ENCODE measurements at places on chromosomes 13 and 19. TPM values are rescaled to one million over a fixed set of nuclear protein-coding genes. Genes with fewer than 3 reads are reported as not detected.

Gene JSRP1
- total RNA-seq = 1.0 TPM

Gene KLF1
- total RNA-seq = 0.38 TPM

Gene ZNF486
- total RNA-seq = 13.1 TPM

Gene CYP4F22
- 1.7 TPM for total RNA-seq

Gene FAM174C
- 88.0 TPM for total RNA-seq

Gene CCDC194
- 1.3 TPM for total RNA-seq

Gene KLK4
- not detected for total RNA-seq

DNA sequence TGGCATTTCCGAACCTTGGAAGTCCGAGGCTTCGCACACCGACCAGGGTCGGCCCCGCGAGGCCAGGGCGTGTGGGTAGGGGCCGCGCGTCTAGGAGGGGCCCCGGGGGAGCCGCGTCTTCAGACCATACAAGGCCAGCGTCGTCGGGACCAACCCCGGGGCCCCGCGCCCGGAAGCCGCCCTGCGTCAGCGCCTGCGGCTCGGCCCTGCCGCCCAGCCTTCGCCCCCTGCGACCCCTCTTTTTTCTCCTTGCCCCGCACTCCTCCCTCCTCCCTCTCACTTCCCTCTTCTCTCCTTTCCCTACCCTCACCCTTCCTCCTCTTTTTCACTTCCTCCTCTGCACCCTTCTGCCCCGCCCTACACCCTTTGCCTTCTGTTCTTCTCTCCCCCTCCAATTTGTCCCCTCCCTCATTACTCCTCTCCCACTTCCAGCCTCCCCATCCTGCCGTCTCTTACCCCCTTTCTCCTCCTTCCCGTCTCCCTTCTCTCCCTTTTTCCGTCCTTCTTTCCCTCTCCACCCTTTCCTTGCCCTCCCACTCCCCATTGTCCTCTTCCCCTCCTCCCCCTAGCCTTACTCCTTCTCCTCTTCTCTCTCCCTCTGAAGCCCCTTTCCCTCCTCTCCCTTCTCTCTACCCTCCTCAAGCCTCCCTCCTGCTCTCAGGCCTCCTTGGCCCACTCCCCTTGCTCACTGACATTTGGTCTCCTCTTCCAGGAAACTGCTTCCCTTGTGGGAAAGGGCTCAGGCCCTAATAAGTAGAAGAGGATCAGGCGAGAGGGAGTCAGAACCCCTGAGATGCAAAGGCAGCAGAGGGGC, 2.2 kb upstream of the PLEKHG2 start:
- peaks cover 2% of the 10 kb centered on the region for H3K27me3 ChIP-seq
- H3K36me3 ChIP-seq = peaks cover 28% of the 10 kb centered on the region
- peak; percentile 82 for DNase-seq
- H3K4me1 ChIP-seq = peaks cover 37% of the 10 kb centered on the region

DNA sequence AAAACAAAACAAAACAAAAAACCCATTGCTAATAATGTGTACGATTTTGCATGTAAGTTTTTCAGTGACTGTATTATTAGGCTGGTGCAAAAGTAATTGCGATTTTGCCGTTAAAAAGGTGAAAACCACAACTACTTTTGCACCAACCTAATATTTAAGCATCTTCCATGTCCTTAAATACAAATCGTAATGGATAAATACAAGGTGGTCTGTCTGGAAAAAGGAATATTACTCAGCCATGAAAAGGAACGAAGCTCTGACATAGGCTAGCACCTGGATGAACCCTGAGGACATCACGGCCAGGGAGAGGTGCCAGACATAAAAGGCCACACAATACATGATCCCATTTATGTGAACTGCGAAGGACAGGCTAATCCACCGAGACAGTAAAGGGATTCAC, 33.2 kb downstream of the GADD45B start:
- no peak overlapping the region for H3K4me3 ChIP-seq
- peaks cover 2% of the 10 kb centered on the region for H3K27me3 ChIP-seq
- H3K27ac ChIP-seq = no peak overlapping the region
- no peak for DNase-seq

GRCh38 chr19:38592940-38593339, 24.8 kb downstream of the MAP4K1 start:
- no peaks in the 10 kb centered on the region for H3K27me3 ChIP-seq
- no peak for DNase-seq
- H3K27ac ChIP-seq = no peak overlapping the region
- peaks cover 5% of the 10 kb centered on the region for H3K4me1 ChIP-seq
- no peak overlapping the region for H3K4me3 ChIP-seq

GRCh38 chr13:33206425-33206824, 79.1 kb downstream of the STARD13 start:
- no peak overlapping the region for H3K4me3 ChIP-seq
- H3K27me3 ChIP-seq = peaks cover 14% of the 10 kb centered on the region
- DNase-seq = no peak
- H3K36me3 ChIP-seq = no peaks in the 10 kb centered on the region
- H3K27ac ChIP-seq = no peak overlapping the region

DNA sequence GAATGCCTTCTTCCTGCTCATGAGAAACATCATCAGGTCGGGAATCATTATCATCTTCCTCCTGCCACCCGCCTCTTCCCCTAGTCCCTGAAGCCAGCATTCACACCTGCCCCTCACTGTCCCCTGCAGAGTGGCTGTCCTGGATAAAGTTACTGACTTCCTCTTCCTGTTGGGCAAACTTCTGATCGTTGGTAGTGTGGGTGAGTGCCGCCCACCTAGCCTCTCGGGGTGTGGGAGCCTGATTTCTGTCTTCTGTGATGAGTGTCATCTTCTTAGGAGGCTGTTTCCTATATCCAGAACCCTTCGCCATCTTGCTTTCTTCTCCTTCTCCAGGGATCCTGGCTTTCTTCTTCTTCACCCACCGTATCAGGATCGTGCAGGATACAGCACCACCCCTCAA, 12.5 kb downstream of the SLC44A2 start:
- no peak for DNase-seq
- H3K27me3 ChIP-seq = no peaks in the 10 kb centered on the region
- H3K36me3 ChIP-seq = peaks cover 50% of the 10 kb centered on the region
- H3K4me3 ChIP-seq = no peak overlapping the region

- peaks cover 8% of the 10 kb centered on the region for H3K27me3 ChIP-seq
- H3K4me1 ChIP-seq = no peaks in the 10 kb centered on the region
- no peak overlapping the region for H3K27ac ChIP-seq
- no peak for DNase-seq
Measured at GRCh38 chr13:47774671-47774994, 226.4 kb downstream of the SUCLA2 start.

- H3K36me3 ChIP-seq = no peaks in the 10 kb centered on the region
- H3K4me3 ChIP-seq = no peak overlapping the region
- no peak overlapping the region for H3K27ac ChIP-seq
- H3K27me3 ChIP-seq = peaks cover 1% of the 10 kb centered on the region
- DNase-seq = no peak
Measured at GRCh38 chr13:111865826-111866225, 201.1 kb upstream of the SOX1 start.

GRCh38 chr19:57227502-57227901, 3.3 kb upstream of the AURKC start:
- H3K4me3 ChIP-seq = no peak overlapping the region
- DNase-seq = no peak
- no peaks in the 10 kb centered on the region for H3K4me1 ChIP-seq
- no peak overlapping the region for H3K27ac ChIP-seq

- H3K27me3 ChIP-seq = peaks cover 3% of the 10 kb centered on the region
- H3K4me3 ChIP-seq = no peak overlapping the region
- no peaks in the 10 kb centered on the region for H3K36me3 ChIP-seq
Measured at GRCh38 chr13:97189928-97190327, 32.2 kb upstream of the MBNL2 start.

DNA sequence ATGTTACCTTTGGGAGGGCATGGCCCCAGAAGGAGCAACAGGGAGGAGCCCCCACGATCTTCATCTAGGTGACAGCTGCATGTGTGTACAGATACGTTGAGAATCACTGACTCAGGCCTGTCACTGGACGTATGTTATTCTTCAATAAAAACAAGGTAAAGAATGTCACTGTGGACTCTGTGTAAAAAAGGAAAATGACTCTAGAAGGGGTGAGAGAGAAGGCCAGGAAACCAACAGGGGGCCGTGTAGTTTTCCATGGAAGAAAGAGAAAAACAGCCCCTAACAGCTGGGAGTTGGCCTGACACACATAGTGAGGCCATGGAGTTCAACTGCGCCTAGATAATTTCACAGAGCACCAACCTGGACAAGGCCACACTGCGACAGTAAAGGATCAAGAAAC, 1.9 kb upstream of the LYPD3 start:
- H3K36me3 ChIP-seq = no peaks in the 10 kb centered on the region
- peaks cover 64% of the 10 kb centered on the region for H3K4me1 ChIP-seq
- H3K4me3 ChIP-seq = no peak overlapping the region
- no peaks in the 10 kb centered on the region for H3K27me3 ChIP-seq
- peak overlapping the region; percentile 12 for H3K27ac ChIP-seq
- no peak for DNase-seq

- H3K27ac ChIP-seq = peak overlapping the region; percentile 21
- H3K36me3 ChIP-seq = no peaks in the 10 kb centered on the region
- peaks cover 13% of the 10 kb centered on the region for H3K4me1 ChIP-seq
Measured at GRCh38 chr19:49231389-49231788, 73.8 kb downstream of the TRPM4 start.

DNA sequence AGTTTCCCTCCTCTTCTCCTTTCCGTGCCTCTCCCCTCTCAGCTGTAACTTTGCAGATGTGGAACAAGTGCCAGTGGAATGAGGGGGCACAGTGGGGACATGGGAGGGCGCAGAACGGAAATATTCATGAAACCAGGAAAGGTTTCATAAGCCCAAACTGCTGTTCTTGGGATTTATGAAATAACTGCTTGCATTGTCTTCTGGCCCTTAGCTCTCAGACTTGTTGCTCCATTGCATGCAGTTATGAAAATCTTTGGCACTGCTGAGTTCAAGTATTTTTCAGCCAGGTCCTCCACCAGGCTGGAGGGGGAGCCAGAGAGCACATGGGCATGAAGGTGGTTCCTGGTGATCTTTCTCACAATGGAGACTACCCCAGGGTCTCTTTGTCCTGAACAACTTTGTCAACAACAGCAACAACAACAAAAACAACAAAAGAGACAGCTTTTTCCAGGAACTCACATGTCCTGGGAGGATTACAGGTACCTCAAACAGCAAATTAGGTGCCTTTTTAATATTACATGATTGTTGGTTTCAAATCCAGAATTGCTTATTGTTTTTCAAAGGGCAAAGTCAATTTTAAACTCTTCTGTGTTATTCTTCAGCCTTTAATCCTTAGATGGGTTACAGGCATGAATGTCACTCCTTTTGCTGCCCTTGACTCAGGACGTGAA, 1.5 kb downstream of the RGCC start:
- peak overlapping the region; percentile 80 for H3K4me3 ChIP-seq
- H3K36me3 ChIP-seq = peaks cover 50% of the 10 kb centered on the region
- H3K27me3 ChIP-seq = peaks cover 4% of the 10 kb centered on the region
- peak; percentile 81 for DNase-seq
- H3K4me1 ChIP-seq = peaks cover 50% of the 10 kb centered on the region

GRCh38 chr13:83449668-83450395, 432.4 kb downstream of the SLITRK1 start:
- no peak for DNase-seq
- H3K4me3 ChIP-seq = no peak overlapping the region
- no peak overlapping the region for H3K27ac ChIP-seq

- H3K4me1 ChIP-seq = peaks cover 13% of the 10 kb centered on the region
- peaks cover 5% of the 10 kb centered on the region for H3K27me3 ChIP-seq
- H3K27ac ChIP-seq = peak overlapping the region; percentile 98
- DNase-seq = no peak
- peak overlapping the region; percentile 91 for H3K4me3 ChIP-seq
Measured at GRCh38 chr19:50510700-50511068, 307 bp downstream of the JOSD2 start.

GRCh38 chr19:7373862-7374261, 25.1 kb downstream of the ARHGEF18 start:
- peaks cover 9% of the 10 kb centered on the region for H3K36me3 ChIP-seq
- H3K4me1 ChIP-seq = no peaks in the 10 kb centered on the region
- no peaks in the 10 kb centered on the region for H3K27me3 ChIP-seq

DNA sequence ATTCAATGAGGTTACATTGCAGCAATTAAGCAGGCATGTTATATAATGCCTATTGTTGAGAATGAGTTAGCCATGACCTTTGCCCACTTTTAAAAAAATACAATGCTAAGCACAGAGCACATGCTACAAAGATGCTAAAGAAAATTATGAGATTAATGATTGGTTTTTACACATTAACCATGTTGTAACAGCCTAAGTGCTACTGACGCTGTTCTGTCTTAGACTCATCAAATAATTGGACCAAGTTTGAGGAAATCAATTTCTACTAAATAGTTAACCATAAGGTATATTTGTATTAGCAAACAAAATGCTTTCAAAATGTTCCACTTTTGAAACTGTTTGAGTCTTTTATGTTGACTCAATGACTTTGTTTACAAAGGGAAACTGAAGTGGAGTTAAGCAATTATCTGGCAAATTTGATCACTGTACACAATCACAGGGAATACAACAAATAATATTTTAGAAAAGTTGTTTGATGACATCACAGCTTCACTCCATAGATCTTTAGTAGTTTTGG, 14.3 kb downstream of the MIR17HG start:
- H3K27ac ChIP-seq = no peak overlapping the region
- DNase-seq = no peak
- no peaks in the 10 kb centered on the region for H3K27me3 ChIP-seq
- H3K4me3 ChIP-seq = no peak overlapping the region
- H3K36me3 ChIP-seq = peaks cover 20% of the 10 kb centered on the region

DNA sequence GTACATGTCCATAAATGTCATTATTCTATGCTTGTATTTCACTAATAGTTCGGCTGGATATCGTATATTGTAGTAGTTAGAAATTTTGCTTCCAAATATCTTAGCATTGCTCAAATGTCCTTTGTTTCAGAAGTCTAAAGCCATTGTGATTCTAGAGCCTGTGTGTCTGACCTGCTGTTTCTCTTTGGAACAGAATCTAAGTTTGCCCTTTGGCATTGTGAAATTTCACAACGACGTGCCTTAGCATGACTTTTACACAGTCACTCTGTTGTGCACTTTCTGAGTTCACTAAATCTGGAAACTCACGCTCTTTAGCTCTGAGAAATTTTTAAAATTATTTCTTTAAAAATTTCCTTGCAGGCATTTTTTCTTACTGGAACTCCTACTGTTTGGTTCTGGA, 152.2 kb downstream of the TBC1D4 start:
- DNase-seq = no peak
- no peak overlapping the region for H3K27ac ChIP-seq
- no peaks in the 10 kb centered on the region for H3K27me3 ChIP-seq
- H3K36me3 ChIP-seq = peaks cover 7% of the 10 kb centered on the region
- no peak overlapping the region for H3K4me3 ChIP-seq

- H3K36me3 ChIP-seq = peaks cover 28% of the 10 kb centered on the region
- H3K27me3 ChIP-seq = no peaks in the 10 kb centered on the region
- no peak overlapping the region for H3K4me3 ChIP-seq
- no peaks in the 10 kb centered on the region for H3K4me1 ChIP-seq
Measured at GRCh38 chr13:100636004-100636403, 38.6 kb downstream of the TMTC4 start.

All from activated CD8-positive, alpha-beta T cell treated with anti-CD3 and anti-CD28 coated beads for 36 hours (primary cell).